ENCODE measurements at places on chromosomes 12 and 14.

DNA sequence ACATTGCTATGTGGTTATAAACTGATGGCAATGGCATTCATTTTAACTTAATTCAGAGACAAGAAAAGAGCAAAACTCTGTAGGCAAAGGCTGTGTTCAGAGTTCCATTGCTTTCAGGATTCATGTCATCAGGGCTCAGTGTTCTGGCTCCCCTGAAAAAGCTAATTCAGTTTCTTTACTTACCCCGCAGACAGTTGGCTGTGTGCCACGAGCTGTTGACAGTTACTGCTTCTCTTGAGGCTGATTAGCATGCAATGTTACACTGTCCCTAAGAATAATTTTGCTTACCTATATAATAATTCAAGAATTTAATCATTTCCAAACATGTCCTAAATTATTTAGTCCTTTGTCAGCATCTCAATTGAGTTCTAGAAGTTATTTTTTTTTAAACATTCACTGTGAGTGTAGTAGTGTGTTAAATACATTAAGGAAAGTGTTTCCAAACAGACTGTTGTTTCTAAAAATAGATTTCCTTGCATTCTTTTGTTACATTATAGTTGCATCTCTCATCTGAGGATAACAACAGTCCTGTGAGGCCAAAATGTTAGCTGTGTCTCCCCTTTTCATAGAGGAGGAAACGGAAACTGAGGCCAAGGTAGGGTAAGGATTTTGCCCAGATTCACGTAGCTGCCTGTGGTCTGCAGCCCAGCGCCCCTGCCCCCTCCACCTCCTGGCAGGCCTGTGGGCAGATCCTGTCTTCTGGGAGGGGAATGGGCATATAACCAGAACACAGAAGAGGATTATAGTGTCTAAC lies 98.6 kb downstream of the PELI2 start:
- DNase-seq = no peak

GRCh38 chr12:388541-389141 lies 479 bp downstream of the KDM5A start:
- DNase-seq = no peak

GRCh38 chr12:46356655-46357437 lies 15.7 kb downstream of the SLC38A2 start:
- no peak for DNase-seq

DNA sequence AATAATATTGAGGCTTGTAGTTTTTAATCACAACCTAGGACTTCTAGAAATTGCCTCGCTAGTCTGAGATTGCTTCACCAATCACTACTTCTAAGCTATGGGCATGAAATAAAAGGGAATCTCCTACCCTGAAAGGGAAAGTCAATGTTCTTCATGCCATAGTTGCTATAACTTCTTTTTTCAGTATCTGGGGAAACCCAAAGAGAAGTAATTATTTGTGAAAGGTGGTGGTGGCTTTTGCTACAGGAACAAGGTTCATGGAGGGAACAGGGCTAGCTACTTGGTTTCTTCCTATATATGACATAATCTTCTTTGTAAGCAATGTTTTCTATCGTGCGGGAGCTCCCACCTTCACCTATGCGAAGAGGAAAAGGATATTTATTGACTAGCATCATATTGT lies 61.6 kb upstream of the DNM1L start:
- no peak for DNase-seq

- no peak for DNase-seq
Measured at GRCh38 chr12:96236221-96236822, 42.1 kb downstream of the ELK3 start.

DNA sequence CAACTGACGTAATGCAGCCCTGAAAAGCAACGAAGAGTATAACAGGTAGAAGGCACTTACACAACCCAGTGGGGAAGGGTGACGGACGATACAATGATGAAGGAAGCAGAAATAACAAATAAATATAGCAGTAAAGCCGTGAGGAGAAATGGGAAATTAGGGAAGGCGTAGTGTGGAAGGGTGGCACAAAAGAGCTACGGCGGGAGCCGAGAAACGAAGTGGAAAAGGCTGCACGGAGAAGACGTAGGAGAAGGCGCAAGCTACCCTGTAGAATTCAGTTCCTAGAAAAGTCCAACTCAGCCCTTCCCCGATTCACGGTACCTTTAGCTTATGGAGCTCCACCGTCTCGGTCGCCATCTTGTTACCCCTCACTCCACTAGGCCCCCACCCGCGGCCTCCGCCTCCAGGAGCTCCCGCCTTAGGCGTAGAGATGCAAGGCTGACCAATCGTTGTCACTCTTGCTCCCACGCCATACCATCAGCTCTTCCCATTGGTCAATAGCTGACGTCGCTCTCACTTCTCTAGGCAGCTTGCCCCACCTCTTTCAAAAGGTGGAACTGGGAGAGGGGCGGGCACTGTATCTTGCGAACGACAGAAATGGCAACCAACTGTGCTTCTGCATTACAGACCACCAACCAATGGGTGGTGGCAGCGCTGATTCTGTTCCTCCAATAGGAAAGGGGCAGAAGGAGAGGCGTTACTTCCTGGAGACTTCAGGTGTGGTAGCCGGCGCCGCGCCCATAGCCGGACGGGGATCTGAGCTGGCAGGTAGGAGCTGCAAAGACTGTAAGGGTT lies at the start of the genes ORMDL2 and SARNP:
TSS of gene ORMDL2 (plus strand) at position 697 of the 795 bp plus-strand sequence. CDS start 959 bp downstream, outside the sequence.
TSS of gene SARNP (minus strand) at position 380 of the 795 bp plus-strand sequence. CDS start at position 357, 23 bp downstream.
- peak; percentile 99 for DNase-seq

GRCh38 chr14:95117937-95118721 lies 39.2 kb downstream of the DICER1 start:
- DNase-seq = no peak

DNA sequence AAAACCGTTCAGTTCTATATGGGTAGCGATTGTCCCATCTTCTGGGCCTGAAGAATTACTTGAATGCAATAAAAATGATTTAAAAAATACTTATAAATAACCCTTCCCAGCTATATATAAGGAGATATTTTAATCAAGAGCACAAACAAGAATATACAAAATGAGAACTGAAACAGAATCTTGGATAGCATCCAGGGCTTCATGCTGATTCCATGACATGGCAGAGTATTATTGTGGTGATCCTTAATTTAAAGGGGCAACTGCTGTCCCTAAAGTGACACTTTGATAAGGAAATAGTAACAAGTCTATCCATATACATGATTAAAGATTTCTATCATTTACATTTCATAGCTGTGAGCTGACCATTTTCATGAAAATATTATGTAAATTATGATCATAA lies 18.8 kb downstream of the WBP11 start:
- no peak for DNase-seq

DNA sequence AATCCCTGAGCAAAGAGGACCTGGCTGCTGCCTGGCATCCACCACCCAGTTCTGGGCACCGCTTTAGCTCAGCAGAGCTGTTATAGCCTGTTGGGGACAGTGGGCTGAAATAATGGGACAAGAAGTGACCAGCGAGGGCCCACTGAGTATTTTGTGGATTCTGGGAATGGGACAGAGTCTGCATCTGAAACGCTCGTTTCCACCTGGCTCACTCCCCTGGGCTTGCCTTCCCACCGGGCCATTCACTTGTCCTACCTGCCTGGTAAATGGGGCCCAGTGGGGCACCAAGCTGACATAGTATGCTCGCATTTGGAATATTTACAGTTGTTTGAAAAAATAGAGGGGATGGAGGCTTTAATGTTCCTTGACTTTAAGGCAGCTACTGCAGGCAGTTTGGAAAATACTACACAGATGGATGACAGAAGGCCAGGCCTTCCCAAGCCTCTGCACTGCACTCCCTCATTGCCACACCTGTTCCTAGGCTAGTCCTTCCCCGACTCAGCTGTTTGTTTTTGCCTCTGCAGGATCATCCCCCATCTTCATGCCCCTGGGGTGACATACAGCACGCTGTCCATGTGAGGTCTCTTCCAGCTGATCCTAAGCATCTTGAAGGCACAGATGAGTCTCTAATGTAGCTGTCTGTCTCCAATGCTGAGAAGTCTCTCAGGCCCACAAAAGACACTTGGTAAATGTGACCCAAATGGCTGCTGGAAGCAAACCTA lies 61.3 kb upstream of the DICER1 start:
- DNase-seq = no peak

DNA sequence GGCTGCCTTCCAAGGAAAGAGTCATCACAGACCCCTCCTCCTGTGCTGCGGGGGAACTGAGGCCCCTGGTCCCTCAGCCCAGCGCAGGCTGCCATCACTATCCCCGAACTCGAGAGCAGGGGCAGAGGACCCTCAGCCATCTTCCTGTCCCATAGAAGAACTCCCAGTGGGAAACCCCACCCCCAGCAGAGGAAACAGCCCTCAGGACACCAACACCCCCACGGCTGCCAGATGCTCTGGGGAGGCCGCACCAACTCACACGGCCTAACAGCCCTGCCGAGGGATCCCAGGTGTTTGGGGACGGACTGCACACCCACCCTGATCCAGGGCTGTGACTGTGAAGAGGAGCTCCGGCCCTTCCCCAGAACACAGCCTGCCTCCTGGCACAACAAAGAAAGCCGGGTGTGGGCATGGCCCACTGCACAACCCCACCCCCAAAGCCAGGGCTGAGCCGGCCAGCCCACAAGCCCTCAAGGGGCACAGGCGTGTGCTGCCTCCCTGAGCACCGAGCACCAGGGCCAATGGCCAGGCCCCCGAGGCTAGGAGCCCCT lies 16.3 kb upstream of the C14orf180 start:
- DNase-seq = no peak

DNA sequence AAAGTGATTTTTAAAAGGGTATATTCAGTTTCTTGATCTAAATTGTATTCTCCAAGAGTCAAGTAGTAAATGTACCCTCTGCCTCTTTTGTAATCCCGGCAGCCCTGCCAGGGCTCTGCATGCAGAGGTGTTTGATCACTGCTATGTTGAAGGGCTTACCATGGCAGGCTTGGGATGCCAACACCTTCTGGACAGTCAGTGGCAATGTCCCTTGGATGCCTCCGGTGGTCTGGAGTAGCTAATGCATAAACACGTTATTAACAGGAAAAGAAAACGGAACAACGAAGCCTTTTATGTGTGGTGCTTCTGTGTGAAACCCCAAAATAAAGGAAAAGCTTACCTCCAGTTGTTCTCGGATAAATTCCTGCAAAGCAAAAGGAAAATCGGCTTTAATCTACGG lies 19.9 kb downstream of the EIF2B2 start:
- DNase-seq = no peak

DNA sequence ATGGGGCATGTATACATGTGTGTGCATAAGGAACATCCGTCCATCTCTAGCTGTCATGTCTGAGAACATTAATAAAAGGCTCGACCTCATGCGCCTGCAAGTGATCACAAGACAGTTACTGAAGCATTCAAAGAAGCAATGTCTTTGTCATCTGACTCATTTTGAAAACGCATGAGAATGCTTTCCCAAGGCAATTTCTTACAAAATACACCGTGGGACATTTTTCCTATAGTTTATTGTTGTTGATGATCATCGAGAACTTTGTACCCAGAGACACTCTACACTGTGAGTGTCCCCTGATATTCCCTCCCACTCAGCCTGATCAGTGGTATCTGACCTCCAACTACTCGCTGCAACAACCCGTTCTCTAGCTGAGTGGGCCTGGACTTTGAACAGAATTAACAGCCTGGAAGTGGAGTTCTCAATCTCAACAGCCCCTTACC lies 68.1 kb downstream of the ETV6 start:
- DNase-seq = no peak

- DNase-seq = no peak
Measured at GRCh38 chr12:80059875-80060274, 39.5 kb upstream of the OTOGL start.

DNA sequence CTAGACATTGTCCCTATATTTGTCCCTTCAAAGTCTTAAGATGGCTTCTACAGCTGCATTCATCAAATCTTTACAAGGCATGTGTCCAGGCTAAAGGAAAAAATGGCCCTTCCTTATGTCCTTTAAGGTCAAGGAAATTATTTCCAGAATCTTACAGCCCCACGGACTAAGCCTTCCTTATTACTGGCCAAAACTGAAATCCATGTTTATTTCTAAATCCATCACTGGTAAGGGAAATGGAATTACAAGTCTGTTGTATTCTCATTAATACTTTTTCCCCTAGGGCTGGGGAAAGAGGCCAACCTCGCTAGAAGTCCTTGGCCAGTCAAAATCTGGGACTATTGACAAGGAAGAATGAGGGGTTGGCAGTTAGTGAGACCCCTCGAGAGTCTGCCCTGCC lies 252.5 kb downstream of the TMEM132C start:
- DNase-seq = no peak

GRCh38 chr12:118334939-118335567 lies 37.7 kb downstream of the TAOK3 start:
- no peak for DNase-seq

DNA sequence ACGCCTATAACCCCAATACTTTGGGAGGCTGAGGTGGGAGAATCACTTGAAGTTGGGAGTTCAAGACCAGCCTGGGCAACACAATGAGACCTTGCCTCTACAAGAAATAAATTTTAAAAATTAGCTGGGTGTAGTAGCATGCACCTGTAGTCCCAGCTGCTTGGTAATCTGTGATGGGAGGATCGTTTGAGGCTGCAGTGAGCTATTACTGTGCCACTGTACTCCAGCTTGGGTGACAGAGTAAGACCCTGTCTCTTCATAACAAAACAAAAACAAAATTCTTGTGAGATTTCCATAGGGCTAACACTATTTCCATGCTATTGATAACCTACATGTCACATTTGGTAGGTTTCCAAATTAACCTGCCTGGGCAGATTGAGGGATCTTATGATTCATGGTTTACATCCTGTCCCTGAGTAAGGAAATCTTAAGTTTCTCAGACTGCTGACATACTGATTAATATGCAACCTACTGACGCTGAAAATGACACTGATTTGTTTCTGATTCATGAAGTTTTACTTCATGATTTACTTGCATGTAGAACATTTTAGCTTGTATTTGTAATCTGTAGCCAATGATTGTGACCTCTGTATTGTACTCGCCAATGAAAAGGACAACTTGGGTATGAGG lies 15.9 kb downstream of the ATP6V1D start:
- no peak for DNase-seq

DNA sequence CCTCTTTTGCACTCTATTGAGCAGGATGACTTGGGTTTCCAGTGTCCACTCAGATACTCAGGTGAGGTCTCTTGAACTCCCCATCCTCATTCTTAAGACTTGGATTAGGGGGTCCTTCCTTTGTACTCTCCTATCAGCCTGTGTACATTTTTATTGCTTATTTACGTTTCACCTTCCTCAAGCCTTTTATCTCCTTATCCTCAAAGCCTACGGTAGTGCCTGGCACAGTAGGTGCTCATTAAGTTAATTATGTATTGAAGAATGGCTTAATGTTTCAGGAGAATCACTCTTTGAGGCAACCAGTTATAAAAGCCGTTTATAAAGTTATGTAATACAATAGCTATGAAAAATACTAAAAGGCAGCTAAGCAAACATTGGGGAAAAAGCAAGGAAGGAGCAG lies 315.7 kb downstream of the NPAS3 start:
- DNase-seq = no peak

DNA sequence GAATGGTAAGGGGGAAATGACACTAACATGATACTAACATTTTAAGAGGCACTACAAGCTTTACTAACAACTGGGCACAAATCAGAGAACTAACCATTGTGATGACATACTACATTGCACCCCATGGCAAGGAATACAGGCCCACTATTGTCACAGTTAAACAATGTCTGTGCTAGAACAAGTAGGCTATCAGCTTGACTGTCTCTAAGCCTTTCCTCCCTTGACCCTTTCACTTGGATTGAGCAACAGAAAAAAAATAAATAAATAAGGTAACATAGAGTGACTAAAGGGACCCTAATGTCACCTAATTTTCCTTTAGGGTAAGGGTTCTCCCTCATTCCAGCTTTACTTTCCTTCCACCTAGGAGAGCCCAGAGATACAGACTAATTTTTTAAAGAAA lies 4.4 kb downstream of the SLC38A2 start:
- no peak for DNase-seq
